ENCODE measurements at places on chromosomes 3 and 15.

- DNase-seq: no peak
Observed at GRCh38 chr15:74423431-74424257, 10.1 kb downstream of the SEMA7A start.

GRCh38 chr15:38554354-38554753 lies 10.3 kb downstream of the RASGRP1 start:
- no peak for DNase-seq

DNA sequence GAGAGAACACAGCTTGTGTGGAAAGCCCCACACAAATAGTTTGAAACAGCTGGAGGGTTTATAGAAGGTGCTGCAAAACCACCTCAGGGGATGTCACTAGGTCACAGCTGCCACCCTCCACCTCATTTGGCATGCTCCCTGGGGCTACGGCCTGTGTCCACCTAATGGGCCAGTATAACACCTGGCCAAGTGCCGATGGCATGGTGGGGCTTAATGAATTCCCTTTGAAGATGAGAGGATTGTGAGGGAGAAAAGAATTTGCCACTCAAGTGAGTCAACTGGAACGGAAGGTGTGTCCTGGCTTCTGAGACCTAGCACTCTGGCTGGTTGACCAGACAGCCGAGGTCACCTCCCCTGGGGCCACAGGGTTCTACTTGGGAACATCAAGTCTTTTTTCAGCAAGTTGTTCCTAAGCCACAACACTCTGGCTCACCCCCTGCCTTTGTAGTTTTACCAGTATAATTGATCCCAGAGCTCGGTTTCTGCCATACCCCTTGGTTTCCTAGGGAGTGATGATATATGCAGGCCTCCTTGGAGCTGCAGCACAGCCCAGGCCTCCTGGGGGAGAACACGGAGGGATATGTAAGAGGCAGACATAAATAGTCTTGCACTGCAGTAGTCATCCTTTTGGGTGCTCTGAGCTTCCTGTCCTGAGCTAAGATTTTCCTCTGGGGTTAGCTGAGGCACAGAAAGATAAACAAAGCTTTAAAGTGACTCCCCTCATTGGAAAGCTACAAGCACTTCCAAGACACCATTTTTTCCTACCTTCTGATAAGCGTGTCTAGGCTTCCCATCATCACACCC lies 178.2 kb upstream of the LPP start:
- no peak for DNase-seq

GRCh38 chr3:99895703-99896441 lies 78.2 kb downstream of the CMSS1 start:
- no peak for DNase-seq

GRCh38 chr15:96974761-96975160 lies 644.3 kb downstream of the NR2F2 start:
- no peak for DNase-seq

DNA sequence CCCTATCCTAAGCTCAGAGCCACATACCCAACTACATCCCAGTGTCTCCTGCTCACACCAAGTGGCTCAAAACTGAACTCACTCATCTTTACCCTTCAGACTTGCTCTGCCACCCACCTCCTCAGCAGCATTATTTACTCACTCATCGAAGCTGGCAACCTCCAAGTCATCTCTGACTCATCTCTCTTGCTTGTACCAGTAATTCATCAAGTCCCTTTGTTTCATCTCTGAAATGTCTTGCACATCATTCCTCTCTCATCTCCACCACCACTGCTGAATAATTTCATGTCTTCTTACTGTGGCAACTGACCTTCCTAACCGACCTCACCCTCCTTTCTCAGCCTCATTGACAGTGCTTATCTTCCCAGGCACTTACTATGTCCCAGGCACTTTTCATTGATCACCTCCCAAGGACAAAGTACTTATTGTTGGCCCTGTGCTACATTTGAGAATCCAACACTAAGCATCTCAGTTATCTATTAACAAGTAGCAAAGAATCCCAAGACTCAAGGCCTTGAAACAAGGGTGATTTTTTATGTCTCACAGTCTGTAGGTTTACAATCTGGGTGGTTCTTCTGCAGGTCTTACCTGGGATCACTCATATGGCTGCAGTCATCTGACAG lies 82.0 kb downstream of the MRPL46 start:
- DNase-seq: no peak

GRCh38 chr3:157786211-157786610 lies 283.0 kb upstream of the VEPH1 start:
- no peak for DNase-seq

GRCh38 chr3:16174026-16174355 lies 489 bp upstream of the GALNT15 start:
- no peak for DNase-seq

DNA sequence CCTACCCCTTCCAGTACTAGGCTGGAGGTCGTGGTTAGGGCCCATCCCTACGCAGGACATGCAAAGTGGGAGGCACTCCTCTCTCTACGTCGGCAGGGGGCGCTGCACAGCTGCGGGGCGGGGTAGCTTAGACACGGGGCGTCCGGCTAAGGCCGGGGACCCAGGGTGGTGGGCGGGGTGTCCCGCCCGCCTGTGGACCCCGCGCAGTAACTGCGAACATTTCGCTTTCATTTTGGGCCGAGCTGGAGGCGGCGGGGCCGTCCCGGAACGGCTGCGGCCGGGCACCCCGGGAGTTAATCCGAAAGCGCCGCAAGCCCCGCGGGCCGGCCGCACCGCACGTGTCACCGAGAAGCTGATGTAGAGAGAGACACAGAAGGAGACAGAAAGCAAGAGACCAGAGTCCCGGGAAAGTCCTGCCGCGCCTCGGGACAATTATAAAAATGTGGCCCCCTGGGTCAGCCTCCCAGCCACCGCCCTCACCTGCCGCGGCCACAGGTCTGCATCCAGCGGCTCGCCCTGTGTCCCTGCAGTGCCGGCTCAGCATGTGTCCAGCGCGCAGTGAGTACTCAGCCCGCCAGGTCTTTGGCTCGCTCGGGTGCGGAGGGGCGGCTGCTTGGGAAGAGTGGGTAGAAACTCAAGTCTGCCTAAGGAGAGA lies at the start of gene IL12A:
IL12A (plus strand) TSS at position 219 of the 655 bp plus-strand sequence.
- DNase-seq: peak; percentile 76

GRCh38 chr15:89326316-89326715 lies 8.3 kb downstream of the POLG start:
- DNase-seq: no peak

- DNase-seq: no peak
Observed at GRCh38 chr3:143060906-143061305, 58.7 kb upstream of the CHST2 start.

DNA sequence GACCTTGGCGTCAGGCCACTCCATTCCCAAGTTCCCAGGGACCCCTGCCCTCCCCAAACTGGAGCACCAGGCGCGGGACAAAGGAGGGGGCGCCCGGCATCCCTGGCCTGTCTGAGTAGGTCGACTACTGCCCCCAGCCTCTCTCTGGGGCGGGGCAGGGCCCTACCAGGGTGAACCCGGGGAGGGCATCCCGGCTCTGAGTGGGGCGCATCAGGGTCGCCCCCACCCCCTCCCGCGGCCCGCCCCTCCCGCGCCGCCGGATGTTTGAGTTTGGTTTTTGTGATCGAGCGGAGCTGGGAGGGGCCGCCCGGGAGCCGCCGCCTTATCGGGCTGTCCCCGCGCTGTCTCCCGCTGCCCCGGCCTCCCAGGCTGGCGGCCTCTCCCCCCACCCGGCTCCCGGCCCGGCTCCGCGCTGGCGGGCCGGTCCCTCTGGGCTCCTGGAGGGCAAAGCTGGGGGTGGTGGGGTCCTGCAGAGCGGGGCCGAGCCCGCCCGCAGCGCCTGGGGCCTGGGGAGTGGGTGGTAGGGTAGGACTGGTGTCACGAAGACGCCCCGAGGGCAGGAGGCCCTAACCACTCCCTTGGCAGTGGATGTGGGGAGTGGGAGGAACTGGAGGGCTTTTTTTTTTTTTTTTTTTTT lies 47.2 kb upstream of the SMAD6 start:
- no peak for DNase-seq

GRCh38 chr3:23710555-23710954 lies 95.2 kb upstream of the UBE2E1 start:
- no peak for DNase-seq

DNA sequence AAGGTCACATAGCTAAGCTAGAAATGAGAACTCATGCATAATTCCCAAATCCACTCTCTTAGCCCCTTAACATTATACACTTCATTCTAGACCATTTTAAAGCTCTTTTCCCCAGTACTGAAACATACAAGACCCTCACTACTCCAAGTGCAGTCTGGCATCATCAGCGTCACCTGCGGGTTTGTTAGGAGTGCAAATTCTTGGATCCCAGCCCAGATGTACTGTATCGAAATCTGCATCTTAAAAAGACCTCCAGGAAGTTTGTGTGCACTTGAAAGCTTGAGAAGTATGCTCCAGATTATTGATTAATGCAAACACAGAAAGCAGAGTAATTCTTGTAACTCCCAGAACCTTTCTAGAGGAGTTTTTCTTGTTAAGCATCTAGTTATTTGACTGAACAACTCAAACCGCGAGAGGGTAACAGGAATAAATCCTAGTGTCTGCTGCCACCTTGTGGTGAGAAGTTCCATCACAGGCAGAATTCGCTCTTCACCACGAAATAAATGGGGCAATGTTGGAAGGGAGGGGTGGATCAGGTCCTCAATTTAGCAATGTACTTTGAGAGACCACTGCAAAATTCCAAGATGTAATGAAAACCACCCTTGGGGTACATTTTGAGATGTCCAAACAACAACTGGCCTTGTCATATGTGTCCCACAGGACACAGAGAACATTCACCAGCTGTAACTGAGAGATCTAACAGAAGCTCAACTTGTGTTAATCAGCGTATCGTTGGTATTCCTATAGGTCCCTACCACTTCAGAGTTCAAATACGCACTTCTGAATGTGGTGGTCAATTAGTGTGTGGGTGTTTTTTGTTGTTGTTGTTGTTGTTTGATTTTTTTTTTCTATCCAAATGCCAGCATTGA lies 583 bp upstream of the C3orf49 start:
- DNase-seq: peak; percentile 34

DNA sequence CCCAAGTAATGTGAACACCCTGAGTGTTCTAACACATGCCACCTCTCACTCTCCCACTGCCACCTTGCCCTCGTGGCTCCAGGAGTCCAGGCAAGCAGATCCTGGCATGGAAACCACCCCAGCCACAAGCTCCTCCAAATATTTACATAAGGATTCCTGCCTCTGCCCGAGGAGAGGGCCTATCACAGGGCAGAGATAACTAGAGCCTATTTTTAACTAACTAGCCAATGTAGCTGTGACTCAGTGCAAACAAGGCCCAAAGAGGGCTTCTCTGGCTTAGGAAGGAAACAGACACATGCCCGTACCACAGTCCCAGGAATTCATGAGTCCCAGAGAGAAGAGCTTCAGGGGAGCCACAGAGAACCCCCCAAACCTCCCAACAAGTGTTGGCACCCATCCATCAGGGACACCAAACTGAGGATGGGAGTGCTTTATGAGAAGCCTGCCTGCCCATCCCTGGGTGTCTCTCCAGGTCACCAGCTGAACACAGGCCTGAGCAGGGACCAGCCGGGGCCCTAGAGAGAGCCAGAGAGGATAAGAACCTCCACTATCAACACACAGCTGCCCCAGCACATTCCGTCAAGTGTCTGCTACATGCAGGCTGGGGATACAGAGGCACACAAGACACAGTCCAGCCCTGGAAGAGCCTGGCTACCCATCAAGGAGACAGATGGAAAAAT lies 9.2 kb downstream of the FYCO1 start:
- no peak for DNase-seq

- no peak for DNase-seq
Observed at GRCh38 chr3:194728986-194729385, 43.3 kb downstream of the FAM43A start.

DNA sequence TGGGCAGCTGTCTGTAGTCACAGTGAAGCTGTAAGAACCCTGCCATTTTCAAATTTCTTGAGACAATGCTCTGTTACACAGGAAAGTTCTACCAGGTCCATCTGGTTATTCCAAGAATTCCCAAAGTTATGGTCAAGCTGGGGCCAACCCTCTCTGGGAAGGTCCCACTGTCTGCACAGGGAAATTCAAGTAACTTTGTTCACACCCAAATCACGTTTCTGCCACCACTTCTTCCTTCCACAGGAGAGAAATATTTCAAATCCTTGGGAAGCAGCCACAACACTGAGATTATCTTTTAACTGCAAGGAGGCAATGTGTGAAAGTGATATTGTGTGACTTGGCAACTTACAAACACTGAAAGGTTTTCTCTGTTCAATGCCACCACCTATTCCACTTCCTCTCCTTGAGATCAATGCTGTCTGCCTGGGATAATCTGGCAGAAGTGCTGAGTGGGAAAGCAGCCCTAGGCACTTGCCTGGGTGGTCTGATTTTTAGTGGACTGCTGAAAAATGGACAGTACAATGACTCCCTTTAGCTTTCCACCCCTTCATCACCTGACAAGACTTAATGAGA lies 5.6 kb downstream of the SCAMP2 start:
- no peak for DNase-seq

- DNase-seq: no peak
Observed at GRCh38 chr3:121998611-121999473, 23.2 kb downstream of the ILDR1 start.

GRCh38 chr3:146550743-146551510 lies 6.5 kb upstream of the PLSCR1 start:
- DNase-seq: no peak

GRCh38 chr15:22241451-22241850 lies 161.1 kb downstream of the OR4M2 start:
- DNase-seq: no peak

DNA sequence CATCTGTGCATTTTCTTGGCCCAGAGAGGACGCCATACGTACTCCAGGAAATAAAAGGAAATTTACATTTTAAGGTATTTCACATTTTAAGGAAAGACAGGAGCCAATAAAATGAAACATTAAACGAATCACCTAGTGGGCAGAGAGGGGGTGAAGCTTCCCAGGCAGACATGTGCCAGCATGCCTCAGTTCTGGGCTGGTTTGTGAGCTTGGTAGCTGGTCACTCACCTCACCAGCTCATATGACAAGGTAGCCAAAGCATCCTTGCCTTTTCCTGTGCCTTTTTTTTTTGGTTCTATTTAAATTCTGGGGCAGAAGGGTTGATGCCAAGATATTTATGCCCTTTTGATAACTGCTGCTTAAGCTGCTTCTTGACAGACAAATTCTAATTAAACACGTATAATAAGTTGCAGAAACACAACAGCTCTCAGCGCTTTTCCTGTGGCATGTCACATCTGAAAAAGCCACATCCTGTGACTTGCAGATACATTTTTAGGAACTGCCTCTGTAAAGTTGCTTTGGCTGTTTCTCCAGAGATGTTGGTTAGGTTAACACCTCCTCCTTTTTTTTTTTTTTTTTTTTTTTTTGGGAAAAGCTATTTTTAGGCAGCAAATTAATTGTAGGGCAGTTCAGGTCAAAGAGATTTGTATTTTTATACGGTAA lies 218.6 kb downstream of the PDCD6IP start:
- DNase-seq: no peak

All from activated gamma-delta T cell treated with anti-CD3 and anti-CD28 coated beads, Interleukin-2, amount 50 U/mL, for 16 hours (primary cell).